ENCODE measurements at places on chromosomes 1 and 21.

DNA sequence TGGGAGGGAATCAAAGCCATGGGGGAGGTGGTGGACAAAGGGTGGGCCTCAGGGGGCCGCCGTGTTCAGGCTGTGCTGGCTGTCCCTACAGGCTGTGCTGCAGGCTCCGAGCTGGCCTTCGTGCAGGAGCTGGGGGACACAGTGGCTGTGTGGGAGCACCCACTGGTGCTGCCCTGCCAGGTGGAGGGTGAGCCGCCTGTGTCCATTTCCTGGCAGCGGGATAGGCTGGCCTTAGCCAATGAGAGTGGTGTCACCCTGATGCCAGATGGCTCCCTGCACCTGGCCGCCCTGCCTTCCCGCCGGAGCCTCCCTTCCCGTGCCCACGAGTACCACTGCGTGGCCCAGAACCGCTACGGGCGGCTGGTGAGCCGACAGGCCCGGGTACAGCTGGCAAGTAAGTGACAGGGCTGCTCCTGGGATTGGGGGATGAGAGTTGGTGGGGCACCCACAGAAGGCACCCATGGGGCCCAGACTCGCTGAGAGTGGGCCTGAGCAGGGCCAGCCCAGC, 20.2 kb downstream of the SLC27A3 start:
- DNase-seq, result no peak

- no peak for DNase-seq
These were observed 137.4 kb downstream of the KAZN start for GRCh38 chr1:14735841-14736240.

- DNase-seq, result no peak
These were observed 1.0 kb upstream of the EPS15 start for GRCh38 chr1:51519865-51520699.

- no peak for DNase-seq
These were observed 121.5 kb upstream of the KRTAP19-8 start for GRCh38 chr21:31159808-31160207.

DNA sequence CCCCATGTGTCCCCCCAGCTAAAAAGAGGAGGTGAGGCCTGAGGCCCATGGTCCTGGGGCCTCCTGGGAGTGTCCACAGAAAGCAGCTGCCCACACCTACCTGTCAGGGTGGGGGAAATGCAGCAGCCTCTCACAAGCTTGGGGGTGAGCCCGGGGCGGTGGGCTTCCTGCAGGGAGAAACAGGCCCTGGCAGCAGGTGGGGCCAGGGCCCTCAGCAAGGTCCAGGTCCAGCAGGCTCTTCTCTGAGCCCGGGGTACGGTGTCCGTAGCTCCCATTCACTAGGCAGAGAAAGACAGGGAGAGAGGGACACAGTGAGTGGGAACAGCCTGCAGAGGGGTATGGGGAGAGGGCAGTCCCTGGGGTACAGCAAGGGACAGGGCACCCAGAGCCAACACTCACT, 139.0 kb downstream of the GLIS1 start:
- no peak for DNase-seq

DNA sequence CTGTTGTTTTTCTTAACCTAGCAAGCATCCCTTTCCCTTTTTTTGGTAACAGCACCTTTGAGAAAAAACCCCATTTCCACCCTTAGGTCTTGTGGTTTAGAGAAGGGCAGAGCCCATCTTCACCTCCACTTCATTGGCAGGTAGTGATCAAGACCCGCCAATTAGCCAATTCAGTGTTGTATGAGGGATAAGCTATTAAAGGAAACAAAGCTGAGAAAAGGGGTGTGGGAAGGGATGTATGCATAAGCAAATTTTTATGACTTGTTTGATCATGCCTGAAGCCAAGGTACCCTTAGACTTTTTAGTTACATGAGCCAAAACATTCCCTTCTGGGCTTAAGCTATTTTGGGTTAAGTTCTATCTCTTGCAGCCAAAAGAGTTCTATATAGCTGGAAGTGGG, 3.6 kb upstream of the ZNF697 start:
- DNase-seq, result no peak

GRCh38 chr1:204556458-204557052, 40.3 kb downstream of the MDM4 start:
- no peak for DNase-seq

GRCh38 chr1:218401998-218402785, 57.1 kb downstream of the TGFB2 start:
- no peak for DNase-seq

DNA sequence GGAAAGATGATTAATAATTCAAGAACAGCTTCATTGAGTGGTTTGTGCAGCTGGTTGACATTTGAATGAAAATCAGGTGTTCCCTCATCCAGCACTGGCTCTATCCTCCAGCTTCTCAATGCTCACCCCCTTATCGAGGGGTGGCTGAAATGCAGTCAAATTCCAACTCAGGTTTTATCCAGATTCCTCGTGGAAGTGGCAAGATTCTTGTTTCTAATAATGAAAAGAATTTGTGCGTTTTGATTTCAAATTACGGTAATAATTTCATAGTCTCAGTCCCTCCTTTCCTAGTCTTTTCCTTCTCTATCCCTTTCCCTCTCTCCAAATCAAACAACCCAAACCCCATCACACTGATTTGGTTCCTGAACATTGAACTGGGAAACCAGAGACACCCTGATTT, 3.1 kb downstream of the CNIH3 start:
- DNase-seq, result peak; percentile 14

GRCh38 chr1:7299329-7299799, 471.7 kb upstream of the VAMP3 start:
- no peak for DNase-seq

- DNase-seq, result no peak
These were observed 163.5 kb upstream of the IVNS1ABP start for GRCh38 chr1:185480545-185480944.

GRCh38 chr1:40651138-40651857, 14.2 kb downstream of the RIMS3 start:
- no peak for DNase-seq

DNA sequence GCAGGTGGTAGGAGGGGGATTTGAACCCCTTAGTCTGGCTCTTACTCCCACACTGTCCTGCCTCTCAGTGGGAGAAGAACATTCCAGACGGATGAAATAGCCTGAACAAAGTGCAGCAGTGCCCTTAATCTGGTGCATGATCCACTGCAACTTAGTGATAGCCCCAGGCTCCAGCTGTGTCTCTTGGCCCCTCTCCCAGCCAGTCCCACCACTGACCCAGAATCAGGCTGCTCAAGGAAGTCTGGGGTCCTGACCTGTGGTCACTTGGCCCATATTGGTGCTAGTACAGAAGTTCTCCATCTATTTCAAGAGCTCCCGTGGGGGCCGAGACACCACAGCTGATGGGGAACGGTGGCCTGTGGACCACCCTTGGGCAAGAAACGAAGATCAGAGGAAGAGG, 255.0 kb downstream of the KAZN start:
- DNase-seq, result no peak

DNA sequence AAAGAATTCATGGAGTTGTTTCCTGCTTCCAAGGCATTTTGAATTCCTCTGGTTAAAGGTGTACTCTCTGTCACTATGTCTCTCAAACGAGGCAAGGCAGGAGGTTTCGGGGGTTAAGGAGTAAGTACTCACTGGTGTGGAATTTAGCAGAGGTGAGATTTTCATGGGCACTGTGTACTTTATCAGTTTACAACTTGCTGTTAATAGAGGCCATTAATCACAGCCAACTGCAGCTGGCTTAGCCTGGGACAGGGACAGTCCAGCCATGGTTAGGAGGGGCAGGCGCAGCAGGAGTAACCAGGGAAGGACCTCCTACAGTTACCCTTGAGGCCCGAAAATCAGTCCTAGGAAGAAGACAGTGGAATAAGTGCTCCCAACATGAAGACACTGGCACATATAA, 18.1 kb upstream of the TMEM9 start:
- DNase-seq, result no peak

DNA sequence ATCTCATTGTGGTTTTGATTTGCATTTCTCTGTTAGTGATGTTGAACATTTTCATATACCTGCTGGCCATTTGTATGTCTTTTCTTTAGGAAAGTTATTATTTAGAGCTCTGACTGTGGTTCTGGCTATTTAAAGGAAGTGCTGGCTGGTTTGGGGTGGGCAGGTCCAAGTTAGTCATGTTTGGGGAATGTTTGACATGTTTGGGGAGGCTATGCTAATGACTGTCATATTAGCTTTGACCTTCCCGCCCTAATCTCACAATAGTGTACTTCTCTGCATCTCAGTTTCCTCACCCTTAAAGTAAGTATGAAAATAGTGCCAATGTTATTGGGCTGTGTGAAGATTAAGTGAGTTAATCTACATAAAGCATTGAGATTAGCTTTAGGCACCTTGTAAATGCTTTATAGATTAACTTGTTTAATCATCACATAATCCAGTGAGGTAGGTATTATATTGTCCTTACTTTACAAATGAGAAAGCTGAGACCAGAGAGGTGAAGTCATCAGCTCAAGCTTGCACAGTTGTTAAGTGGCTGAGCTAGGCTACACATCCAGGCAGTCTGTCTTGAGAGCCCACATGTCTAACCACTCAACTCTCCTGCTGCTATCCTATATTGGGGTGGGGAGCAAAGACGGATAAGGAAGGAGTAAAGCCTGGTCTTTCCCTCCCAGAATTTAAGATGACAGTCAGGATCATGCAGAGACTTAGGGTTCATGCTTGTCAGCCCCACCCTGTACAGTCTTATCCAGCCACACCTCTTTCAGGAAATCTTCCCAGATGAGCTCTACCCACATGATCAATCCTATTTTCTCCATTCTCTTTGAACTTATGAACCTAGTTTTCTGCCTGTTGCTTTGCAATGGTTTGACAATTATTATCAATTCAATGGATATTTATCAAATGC, 22.8 kb upstream of the CRNN start:
- no peak for DNase-seq

DNA sequence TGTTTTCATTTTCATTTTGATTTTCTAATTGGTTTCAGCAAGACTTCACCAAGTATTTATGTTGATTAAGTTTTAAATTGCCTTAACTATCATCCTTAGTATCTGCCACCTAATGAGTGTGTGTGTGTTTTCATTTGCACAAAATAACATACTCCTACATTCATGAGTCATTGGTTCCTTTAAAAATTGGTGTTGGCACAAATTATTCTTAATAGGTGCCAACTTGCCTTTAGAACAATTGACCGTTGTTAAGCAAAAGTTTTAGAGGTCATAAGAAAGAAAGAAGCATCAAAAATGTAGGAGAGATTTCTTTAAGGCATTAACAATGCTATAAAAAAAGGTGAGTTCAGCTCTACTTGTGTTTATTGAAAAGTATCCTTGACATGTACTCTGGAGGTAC, 77.5 kb downstream of the FNBP1L start:
- no peak for DNase-seq

DNA sequence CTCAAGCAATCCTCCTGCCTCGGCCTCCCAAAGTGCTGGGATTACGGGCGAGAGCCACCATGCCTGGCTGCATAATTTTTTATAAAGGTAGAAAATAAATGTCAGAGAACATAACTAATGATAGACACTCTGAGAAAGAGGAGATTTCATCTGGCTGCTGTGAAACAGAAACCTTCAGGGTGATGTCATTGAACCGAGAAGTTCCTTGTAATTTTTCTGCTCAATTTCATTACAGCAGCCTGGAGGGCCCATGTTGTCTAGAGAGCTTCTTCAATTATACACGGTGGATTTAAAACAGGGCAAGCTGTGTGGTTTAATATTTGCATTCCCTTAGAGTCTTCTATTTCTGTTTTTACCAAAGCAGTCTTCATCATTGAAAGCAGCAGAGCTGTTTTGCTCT, 64.3 kb upstream of the MORC3 start:
- no peak for DNase-seq

DNA sequence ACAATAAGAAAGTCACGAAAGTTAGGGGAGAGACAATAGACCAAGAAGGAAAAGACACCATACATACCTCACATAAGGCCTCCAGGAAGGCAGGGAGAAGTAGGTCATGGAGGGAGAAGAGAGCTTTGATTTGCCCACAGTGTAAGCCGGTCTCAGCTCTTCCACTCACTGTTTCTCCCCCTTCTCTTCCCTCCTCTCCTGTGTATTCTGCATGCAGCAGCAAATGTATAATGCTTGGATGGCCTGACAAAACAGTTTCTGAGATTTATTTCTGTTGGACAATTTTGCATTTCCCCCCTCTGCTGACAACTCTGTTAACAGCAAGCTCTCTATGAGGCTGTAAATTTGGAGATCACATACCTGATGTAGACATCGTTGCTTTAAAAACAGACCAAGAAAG, 318.9 kb downstream of the OMA1 start:
- DNase-seq, result no peak

DNA sequence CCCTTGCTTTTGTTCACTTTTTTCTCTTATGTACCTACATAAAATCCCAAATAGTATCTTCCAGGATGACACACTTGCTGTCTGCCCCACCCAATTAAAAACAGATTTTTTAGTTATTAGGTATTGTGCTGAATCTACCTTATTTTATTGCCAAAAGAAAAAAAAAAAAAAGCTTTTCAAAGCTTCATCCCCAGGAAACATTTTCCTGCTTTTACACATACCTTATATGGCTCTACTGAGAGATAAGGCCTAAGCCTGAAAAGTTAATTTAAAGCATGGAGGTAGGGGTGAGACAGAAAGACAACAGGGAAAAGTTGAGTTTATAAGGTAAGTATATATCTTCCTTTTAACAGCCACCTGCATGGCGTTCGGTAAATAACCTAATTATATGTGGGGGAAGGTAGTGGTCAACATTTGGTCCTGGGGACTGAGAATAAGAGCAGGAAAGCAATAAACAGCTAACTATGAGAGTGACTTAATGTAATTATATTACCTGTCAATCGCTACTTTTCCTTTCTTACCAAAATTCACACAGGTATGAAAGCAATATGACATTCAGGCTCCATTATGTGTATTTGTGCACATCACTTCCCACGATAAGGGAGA, 54.6 kb upstream of the BOLA1 start:
- DNase-seq, result no peak

- no peak for DNase-seq
These were observed 15.4 kb downstream of the ECHDC2 start for GRCh38 chr1:52906135-52906603.

DNA sequence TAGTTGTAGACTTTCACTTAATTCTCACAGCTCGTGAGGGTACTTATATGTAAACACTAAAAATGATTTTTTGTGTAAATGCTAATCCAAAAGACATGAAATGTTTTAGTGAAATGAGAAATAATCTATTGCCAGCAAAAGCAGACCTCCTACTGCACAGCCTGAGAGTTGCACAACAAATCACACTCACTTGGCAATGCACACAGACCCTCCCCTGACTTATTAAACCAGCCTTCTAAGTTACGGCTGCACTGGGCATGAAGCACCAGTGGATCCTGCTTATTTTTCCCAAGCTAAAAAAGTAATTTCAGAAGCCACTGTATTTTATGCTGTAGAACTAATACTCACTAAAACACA, 10.3 kb downstream of the ERRFI1 start:
- no peak for DNase-seq

- DNase-seq, result no peak
These were observed 207.6 kb upstream of the NFIA start for GRCh38 chr1:60874718-60875117.

- DNase-seq, result no peak
These were observed 918 bp upstream of the CD2 start for GRCh38 chr1:116753312-116753711.

DNA sequence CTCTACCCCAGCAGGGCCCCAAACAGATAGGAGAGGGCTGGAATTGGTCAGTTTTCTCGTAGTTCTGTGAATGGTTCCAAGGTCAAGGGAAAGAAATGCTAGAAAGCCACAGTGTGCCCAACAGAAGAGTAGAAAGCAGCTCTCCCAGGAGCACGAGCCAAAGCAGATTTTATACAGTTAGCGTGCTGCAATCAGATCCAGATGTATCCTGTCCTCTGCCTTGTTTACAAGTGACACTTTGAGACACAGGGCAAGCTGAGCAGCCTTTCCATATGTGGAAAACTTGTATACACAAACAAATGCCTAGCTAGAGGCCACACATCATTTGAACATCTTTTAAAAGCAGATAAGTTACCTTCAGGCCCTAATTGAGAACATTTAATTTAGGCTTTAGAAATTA, 6.5 kb downstream of the VAMP3 start:
- no peak for DNase-seq
